GM23338 (cell line): ENCODE measurements at places on chromosomes 11 and 22.

DNA sequence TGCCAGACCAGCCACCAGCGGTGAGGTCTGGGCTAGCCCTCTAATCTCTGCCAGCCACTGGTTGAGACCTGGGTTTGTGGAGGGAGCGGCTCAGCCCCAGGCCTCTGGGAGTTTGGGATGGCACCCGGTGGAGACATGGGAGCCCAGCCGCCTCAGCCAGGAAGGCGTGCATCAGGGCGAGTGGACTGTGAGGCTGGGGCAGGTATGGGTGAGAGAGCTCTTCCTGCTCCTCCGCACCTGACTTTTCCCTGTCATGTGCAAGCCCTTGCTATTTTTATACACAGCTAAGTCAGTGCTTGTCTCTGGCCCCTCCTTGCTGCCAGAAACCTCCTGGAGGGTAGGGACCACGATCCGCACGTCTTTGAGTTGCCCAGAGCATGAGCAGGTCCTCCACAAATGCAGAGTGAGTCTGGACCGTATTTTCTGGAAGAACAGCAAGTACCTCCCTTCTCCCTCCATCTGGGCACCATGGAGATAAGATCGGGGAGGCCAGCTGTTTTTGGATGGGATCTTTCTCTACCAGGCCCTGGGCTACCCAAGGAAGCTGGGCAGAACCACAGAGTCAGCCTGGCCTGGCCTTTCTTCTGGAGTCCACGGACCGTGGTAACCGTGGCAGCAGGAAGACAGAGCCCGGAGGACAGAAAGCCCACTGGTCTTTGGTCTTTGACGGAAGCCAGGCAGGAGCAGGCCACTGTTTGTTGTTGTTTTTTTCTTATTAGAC is 53.3 kb downstream of the IGLL1 start:
- no peak for DNase-seq

- peak; percentile 72 for DNase-seq
These were observed 697 bp downstream of the RNF169 start for GRCh38 chr11:74749127-74749964.

GRCh38 chr11:64485074-64485473 is 105.9 kb upstream of the SLC22A12 start:
- peak; percentile 23 for DNase-seq

DNA sequence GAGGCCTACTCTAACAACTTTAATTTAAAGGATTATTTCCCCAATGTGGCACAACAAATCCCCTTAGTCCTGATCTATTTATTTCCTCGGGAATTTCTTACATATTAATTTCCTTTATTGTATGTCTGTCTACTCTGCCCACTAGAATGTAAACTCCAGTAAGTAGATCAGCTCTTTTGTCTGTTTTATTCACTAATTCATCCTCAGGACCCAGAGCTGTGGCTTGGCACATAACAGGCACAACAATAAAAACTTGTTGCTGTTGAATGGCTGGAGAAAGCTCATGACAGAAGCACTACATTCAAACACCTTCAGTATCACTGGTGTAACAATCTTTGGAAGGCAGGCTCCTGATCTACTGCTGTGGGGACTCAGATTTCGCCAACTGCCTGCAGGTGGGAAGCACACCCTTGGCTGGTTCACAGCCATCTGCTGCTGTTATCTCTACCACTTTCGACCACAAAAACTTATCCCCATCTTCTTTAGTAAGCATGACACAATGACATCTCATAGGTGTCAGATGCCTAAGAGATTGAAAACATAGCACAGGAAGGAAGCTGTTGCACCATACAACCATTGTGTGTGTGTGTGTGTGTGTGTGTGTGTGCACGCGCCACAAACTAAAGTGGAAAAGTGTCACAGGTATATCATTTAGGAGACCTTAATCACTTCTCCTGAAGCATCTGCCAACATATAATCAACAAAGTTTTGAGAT is 11.9 kb downstream of the HIRA start:
- DNase-seq = no peak

GRCh38 chr11:121741351-121741760 is 288.6 kb upstream of the SORL1-AS1 start:
- DNase-seq = no peak

DNA sequence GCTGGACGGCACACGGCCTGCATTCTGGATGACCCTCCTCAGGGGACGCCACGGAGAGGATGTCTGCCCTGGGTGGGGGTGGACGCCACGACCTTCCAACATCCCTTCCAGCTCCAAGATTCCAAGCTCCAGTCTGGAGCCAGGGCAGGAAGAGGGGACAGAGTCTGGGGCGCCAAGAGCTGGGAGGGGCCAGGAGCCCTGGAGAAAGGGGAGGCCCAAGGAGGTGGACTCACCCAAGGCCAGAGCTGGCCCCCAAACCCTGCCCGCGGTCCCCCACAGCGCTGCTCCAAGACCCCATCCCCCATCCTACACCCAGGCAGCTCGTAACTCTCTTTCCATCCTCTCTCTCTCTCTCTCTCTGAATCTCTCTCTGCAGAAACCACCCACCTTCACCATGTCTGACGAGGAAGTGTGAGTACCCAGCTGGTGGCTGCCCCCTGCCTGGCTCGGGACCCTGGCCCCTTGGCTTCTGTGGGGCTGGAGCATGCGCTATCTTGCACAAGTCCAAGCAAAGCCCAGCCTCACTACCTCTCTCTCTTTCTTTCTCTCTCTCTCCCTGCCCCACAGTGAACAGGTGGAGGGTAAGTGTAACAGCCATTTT is 3.1 kb downstream of the TNNT3 start:
- DNase-seq = no peak

- DNase-seq = no peak
These were observed 4.2 kb upstream of the UVRAG start for GRCh38 chr11:75810637-75811390.

GRCh38 chr11:2194877-2195755 is 23.5 kb upstream of the TH start:
- DNase-seq = peak; percentile 76

GRCh38 chr11:92302770-92303169 is 78.2 kb downstream of the FAT3 start:
- DNase-seq = no peak

DNA sequence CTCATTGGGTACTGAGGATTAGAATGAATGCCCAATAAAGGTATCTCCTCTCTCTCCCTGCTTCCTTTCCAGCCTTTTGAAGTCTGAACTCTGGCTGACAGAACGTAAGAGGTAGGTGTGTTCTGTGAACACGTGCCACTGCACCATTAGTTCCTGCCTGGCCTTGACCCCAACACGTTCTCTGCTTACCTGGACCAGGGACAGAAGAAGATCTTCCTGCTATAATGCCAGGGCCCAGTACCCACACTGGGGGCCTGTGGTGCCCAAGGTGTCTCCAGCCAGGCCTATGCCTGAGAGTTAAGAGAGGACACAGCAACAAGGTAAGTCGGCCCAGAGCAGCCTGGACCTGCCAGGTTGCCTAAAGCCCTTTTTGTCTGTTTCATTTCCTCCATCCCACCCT is 147.7 kb upstream of the TIMP3 start:
- DNase-seq = no peak

DNA sequence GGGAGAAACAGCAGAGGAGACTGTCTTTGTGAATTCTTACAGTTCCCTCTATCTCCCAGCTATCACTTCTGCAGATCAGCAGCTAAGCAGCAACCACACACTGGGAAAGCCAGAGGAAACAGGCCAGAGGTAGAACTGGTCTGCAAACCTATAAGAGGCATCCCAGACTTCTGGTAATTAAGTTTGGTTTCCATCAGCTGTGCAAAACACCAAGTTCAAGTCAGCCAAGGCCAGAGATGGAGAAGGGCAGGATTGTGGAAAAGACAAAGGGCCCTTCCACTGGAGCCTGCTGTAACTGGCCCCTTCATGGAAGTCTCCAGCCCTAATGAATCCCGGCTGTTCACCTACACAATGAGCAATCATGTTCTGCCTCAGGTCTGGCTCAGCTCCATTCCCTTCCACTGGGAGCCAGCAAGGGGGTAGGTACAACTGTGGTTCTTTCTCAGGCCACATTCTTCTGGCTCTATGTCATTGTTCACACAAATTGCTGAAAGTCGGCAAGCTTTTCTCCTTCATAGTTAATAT is 4.6 kb upstream of the PAMR1 start:
- no peak for DNase-seq
